ENCODE measurements at places on chromosomes 3 and 15.

GRCh38 chr3:196513697-196514349, 1.3 kb downstream of the SMCO1 start:
- peak; percentile 34 for DNase-seq

GRCh38 chr3:102660653-102661052, 225.8 kb downstream of the ZPLD1 start:
- DNase-seq = no peak

GRCh38 chr15:82942691-82943090, 9.8 kb downstream of the HOMER2 start:
- peak; percentile 98 for DNase-seq

GRCh38 chr3:138862531-138862923, 27.8 kb upstream of the PIK3CB start:
- DNase-seq = peak; percentile 42

- DNase-seq = no peak
These were observed 78.3 kb downstream of the FMN1 start for GRCh38 chr15:33116198-33116597.
